ENCODE measurements at places on chromosomes 13 and 19. TPM values are rescaled to one million over a fixed set of nuclear protein-coding genes. Genes with fewer than 3 reads are reported as not detected.
A peak's percentile ranks its signal among the peaks of the same experiment; 100 is the strongest.

GRCh38 chr13:61880578-61881283 is 465.1 kb upstream of the PCDH20 start:
- no peak for DNase-seq

ZNF71 gene
- 10.6 TPM for total RNA-seq

DNA sequence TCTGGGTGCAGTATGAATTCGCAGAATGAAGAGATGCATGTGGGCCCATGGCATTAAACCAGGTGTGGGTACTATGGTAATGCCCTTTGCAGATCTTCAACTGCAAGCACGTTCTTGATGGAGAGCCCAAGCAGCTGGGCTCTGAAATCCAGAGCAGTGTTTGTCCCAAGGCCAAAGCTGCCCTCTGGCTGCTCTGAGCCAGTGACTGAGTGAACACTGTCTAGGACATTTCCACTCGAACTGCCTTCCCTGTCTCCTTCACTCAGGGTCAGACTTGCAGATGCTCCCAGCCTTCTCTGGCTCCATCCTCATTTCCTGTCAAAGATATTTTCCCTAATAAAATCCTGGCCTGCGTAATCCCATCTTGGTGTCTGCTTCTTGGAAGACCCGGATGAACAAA is 80.2 kb upstream of the GJB6 start:
- DNase-seq, result no peak

- no peak for DNase-seq
Observed at GRCh38 chr19:45972081-45972946, 1.4 kb downstream of the NOVA2 start.

HPN gene
- not detected for total RNA-seq

DNA sequence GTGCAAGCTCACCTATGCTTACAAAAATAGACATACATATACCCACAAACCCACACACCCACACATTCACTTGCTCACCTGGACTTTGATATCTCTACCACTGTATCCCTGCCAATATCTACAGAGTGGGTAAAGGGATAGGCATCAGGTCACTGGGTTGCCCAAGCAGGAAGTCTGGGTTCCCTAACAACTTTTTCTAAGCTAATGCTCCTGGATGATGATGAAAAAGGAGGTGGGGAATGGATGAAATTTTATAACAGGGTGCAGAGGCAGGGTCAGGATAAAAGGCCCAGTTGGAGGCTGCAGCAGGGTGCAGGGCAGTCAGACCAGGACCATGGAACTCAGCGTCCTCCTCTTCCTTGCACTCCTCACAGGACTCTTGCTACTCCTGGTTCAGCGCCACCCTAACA is at the start of gene CYP2B6:
Gene CYP2B6, plus strand, starts transcription at position 311 of the 410 bp plus-strand sequence. Its CDS starts 24 bp downstream, at position 335.
- no peak for DNase-seq

GRCh38 chr19:52689843-52690368 is 44.9 kb downstream of the ZNF611 start:
- DNase-seq, result peak; percentile 94

DNA sequence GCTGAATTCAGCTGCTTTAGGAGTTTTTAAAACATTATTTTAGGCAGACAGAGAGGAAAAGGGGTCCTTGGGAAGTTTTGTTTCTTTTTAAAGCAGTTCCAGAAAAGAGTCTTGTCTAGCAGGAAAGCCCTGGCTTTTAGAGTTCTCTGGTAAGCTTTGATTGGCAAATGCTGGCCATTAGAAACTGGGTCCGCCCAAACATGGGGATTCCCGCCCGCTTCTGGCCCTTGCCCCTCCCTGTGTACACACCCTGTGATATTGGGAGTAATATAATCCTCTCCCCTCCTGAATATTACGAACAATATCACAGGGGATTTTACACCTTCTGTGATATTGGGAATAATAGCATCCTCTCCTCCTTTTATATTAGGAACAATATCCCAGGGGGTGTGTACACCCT is 58.9 kb downstream of the ERICH4 start:
- DNase-seq, result no peak

SIGLEC12 gene
- total RNA-seq, result not detected

CCNA1 gene
- total RNA-seq, result 0.27 TPM

DNA sequence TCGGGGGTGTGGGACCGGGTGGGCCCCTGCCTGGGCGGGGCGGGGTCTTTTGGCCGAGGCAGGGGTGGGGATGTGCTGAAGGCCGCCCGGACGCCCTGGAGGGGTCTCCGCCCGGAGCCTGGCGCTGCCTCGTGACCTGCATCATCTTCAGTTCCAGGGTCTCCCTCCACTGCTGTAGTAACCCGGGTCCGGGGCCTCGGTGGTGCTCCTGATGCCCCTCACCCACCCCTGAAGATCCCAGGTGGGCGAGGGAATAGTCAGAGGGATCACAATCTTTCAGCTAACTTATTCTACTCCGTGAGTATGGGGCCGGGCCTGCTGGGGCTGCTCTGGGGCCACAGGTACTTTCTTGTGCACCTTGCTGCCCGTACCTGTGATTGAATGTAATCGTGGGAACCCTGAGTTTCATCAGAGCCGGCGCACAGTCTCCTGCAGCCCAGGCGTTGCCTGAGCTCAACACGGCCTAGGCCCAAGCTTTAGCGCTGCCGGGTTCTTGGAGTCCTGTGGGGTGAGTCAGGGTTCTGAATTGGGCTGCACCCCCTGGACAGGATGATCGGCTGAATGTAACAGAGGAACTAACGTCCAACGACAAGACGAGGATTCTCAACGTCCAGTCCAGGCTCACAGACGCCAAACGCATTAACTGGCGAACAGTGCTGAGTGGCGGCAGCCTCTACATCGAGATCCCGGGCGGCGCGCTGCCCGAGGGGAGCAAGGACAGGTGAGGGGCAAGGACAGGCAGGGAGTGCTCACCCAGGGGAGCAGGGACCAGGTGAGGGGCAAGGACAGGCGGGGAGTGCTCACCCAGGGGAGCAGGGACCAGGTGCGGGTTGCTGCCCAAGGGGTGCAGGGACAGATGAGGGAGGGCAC is 10.5 kb downstream of the PEAK3 start:
- DNase-seq, result no peak

GRCh38 chr19:33317517-33317916 is 15.2 kb upstream of the CEBPA start:
- no peak for DNase-seq
